ENCODE measurements at places on chromosomes 11 and 22. TPM values are rescaled to one million over a fixed set of nuclear protein-coding genes. Genes with fewer than 3 reads are reported as not detected.

ZMAT5 gene
- total RNA-seq: 17.0 TPM

PATE4 gene
- total RNA-seq: not detected

NRIP3 gene
- total RNA-seq: 2.0 TPM

DNA sequence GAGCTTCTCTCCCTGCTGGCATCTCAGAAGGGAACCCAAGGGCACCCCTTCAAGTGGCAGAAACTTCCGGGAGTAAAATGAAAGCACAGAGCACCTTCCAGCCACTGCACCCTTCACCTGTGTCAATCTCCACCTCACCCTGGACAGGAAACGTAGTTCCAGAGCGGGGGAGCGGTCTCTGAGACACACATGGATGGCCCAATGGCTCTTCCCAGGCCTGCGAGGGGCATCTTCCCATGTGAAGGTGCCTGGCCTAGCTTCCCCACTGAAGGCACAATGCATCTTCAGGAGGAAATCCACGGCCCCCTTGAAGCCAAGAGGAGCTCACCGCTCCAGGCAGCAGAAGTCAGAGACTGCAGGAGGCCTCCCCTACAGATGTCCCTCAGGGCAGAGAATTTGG is 234.2 kb downstream of the BRD1 start:
- H3K4me3 ChIP-seq: no peak overlapping the region
- H3K27me3 ChIP-seq: no peaks in the 10 kb centered on the region
- DNase-seq: no peak
- no peaks in the 10 kb centered on the region for H3K4me1 ChIP-seq
- no peaks in the 10 kb centered on the region for H3K36me3 ChIP-seq
- no peak overlapping the region for H3K27ac ChIP-seq

GRCh38 chr11:762421-763072 is 14.7 kb downstream of the GATD1 start:
- peaks cover 72% of the 10 kb centered on the region for H3K36me3 ChIP-seq
- no peak for DNase-seq
- no peaks in the 10 kb centered on the region for H3K27me3 ChIP-seq
- no peaks in the 10 kb centered on the region for H3K4me1 ChIP-seq

- H3K27me3 ChIP-seq: no peaks in the 10 kb centered on the region
- H3K4me3 ChIP-seq: no peak overlapping the region
- no peak for DNase-seq
- H3K27ac ChIP-seq: no peak overlapping the region
- H3K4me1 ChIP-seq: no peaks in the 10 kb centered on the region
These were observed 47.7 kb upstream of the SYT7 start for GRCh38 chr11:61628662-61628970.

- no peaks in the 10 kb centered on the region for H3K27me3 ChIP-seq
- H3K4me3 ChIP-seq: no peak overlapping the region
These were observed 1432.4 kb downstream of the FAM181B start for GRCh38 chr11:81301166-81301830.

DNA sequence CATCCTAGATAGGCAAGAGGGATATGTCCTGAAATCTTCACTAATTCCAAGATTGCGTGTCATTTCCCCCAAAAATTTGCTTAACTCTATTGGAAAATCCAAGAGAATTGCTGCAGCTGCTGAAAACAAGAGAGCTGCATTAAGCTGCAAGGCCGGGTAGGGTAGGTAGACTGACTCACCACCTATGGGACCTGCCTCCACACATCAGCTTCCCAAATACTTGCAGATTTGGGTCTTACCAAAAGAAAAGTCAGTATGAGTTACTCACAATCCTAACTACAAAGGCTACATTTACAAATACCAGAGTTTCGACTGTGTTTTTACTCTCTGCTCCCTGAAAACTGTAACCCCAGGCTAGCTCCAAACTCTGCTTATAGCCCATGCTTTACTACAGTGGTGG is 142.5 kb upstream of the TEAD1 start:
- DNase-seq: no peak
- H3K27ac ChIP-seq: no peak overlapping the region
- H3K4me1 ChIP-seq: no peaks in the 10 kb centered on the region
- no peak overlapping the region for H3K4me3 ChIP-seq
- H3K36me3 ChIP-seq: peaks cover 34% of the 10 kb centered on the region

Data from right atrium auricular region (tissue), 2 donors.